ENCODE measurements at places on chromosomes 4 and X.

DNA sequence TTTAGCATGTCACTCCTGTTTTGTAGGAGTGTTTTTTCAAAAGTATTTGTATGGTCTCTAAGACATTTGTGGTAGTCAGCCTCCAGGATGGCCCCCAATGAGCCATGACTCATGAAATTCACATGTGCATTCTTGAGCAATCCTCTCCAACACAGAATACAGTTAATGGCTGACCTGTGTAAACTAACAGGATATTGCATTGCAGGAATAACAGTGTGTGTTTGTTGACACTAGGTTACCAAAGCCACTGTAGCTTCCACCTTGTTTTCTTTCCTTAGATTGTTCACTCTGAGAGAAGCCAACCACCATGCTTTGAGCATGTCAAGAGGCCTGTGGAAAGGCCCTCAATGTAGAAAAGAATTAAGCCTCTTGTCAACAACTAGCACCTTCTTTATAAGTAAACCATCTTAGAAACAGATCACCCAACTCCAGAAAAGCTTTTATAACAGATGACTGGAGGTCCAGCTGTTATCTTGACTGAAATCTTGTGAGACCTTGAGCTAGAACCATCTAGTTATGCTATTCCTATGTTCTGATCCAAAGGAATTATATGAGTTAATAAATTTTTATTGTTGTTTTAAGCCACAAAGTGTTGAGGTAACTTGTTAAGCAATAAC lies 28.5 kb downstream of the TBCK start:
- no peak for DNase-seq

GRCh38 chr4:47536966-47537365 lies 51.9 kb downstream of the ATP10D start:
- DNase-seq = no peak

DNA sequence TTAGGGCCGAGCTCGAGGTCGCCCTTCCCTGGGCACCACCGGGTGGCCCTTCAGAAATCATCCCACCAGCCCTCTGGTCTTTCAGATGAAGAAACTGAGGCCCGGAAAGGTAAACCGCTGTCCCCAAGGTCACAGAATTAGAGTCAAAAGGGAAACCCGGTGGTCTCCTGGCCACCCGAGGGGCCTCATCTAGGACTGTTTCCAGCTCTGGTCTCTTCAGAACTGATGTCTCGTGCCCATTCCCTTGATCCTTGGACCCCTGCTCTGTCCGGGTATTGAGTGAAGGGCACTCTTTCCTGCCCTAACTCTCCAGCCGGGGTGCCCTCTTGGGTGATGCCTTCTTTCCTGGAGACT lies 841 bp downstream of the HTRA3 start:
- no peak for DNase-seq

DNA sequence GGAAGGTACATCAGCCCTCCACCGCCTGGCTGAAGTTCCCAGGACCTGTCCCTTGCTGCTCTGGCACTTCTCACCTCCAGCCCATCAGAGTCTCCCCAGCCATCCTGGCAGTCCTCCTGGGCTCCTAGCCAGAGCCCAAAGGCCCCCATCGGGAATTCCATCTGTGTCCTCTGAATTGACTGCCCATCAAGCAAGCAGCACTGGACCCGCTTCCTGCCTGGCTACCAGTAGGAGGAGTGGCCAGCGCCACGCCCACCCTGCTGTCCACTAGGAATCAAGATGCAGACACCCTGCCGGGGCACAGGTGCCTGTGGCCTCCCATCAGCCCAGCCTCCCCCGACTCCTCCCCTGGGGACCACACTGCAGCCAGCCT lies 47.2 kb downstream of the C4orf50 start:
- no peak for DNase-seq

DNA sequence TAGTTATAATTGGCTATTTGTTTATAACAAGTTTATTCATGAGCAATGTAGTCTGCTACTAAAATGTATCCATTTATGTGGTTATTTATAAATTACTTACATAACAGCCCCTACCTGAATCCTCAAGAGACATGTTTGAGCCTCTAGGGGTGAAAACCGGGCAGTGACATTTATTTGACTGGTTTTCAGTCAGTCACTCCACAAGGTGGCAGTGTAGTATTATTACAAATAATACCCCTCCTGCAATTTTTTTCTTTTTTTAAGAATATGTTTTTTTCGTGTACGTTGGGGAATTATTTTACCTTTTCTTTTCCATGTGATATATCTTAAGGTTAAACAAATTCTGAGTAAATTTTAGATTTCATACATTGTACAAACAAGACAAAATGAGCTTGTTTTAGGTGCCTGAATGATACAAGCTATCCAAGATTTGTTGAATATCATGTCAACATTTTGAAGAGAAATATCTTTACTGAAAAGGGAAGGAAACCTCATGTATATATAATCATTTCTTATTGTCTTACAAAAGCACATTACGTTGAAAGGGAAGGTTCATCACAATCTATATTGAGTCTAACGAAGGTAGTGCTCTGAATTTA lies 598.7 kb upstream of the TECRL start:
- peak; percentile 47 for DNase-seq

GRCh38 chr4:167883266-167883665 lies 209.1 kb upstream of the ANXA10 start:
- DNase-seq = no peak

GRCh38 chrX:36364262-36364661 lies 444.7 kb downstream of the CFAP47 start:
- DNase-seq = no peak

DNA sequence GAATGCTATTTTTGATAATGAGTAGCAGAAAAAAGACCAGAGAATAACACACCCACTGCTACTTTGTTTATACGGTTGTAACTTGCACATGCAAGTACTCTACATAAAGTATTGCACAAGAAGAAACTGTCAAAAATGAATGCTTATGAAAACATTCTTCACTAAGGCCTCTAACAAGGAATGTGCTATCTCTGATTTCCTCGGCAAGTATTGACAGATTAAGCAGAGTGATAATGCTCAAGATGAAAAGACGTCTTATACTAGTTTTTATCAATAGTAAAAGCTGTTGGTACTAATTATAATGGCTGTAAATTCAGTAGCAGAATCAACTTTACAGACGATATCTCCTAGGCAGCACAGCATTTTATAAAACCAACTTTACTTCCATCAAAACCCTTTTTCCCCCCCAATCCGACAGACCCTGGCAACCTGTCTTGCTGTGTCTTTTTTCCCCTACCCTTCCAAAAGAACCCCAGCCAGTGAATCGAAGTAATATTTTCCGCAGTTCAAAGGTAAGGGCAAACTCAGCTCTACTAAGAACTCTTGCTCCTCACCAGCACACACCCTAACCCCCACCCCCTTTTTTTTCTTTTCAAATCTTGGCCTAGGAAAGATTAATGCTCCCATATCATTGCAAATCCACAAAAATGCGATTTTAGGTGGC lies 1.5 kb downstream of the FRYL start:
- peak; percentile 55 for DNase-seq

DNA sequence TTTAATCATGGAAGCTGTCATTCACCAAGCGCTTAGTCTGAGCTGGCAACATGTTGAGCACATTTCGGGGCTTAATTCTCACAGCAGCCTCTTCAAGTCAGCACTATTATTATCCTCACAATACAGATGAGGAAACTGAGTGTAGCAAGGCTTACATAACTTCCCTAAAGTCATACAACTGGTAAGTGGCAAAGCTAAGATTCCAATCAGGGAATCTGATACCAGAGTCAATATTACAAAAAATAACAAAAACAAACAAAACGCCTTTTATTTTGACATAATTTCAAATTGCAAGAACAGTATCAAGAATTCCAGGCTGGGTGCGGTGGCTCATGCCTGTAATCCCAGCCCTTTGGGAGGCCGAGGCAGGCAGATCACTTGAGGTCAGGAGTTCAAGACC lies 120.4 kb upstream of the DUSP21 start:
- DNase-seq = no peak

DNA sequence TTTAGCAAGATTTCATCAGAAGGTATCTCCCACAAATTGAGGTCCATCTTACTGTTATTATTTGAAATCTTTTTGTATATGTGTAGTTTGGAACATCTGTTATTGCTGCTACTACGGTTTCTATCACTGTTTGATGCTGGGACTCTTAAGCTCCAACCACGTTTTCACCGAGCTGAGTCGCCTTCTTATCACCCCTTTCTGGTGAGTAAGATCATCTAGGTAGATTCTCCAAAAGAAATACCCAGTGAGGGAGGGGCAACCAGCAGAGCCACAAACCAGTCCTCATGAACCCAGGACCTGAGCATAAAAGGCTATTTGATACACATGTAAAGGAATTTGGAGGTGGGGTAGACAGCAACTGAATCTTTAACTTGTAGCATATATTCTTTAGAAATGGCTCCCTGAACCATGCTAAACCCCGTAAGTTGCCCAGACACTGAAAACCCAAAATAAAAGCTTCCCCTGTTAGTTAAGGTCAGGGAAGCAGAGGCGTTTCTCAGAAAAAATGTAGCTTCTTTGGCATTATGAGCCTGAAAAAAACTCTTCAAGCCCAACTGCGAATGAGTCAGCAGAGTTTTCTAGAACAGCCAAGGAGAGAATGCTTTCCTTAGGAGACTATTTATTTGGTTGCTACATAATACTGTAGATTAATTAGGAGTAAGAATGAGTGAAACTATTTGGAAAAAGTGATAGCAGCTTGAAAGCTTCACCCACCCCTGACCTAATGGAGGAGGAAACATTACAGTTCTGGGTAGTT lies 53.8 kb upstream of the ATXN3L start:
- DNase-seq = no peak

DNA sequence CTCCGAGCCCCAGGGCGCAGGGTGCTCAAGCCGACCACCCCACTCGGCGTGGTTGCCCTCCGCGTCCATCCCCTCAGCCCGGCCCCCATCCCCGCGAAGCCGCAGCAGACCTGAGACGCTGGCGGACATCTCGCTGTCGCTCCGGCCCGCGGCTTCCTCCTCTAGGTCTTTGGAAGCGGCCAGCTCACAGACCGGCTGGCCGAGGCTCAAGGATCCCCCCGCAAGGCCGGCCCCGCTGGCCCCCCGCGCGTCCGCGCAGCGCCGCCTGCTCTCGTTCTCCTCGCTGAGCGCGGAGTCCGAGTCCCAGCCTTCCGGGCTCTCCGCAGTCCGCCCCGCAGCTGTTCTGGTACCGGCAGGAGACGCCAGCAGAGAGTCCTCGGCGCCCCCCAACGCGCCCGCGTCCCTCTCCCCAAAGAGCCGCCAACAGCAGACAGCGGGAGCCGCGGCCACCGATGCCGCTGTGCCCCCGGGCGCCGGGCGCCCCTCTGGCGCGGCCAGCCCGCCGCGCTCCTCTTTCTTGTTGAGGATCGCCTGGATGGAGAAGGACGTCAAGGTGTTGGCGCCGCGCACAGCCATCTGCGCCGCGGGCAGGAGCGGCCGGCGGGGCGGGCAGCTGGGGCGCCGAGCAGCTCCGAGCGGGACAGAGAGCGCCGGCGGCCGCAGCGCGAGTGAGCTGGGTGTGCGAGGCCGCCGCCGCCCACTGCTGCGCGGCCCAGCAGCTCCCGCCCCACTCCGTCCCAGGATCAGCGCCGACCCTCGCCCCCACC lies at the start of gene NKX3-2:
TSS of gene NKX3-2 (minus strand) at position 670 of the 767 bp plus-strand sequence. CDS start at position 576, 94 bp downstream.
- no peak for DNase-seq

GRCh38 chrX:15619053-15619755 lies 18.4 kb upstream of the ACE2 start:
- no peak for DNase-seq

DNA sequence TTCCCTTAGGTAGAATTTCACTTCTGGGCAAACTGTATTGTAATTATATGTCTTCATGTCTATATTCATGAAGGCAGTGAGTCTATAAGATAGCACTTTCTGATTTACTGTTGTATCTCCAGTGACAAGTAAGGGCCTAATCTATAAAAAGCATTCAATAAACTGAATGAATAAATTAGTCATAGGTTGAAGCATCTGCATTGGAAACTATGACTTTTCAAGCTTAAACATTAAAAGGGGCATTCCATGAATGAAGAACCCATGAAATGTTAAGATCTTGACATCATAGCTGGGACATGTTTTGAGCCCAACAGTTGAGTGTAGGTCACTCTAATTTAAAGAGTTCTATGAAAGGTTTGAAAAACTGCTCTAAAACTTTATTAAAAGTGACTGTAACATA lies 159.3 kb upstream of the LCORL start:
- no peak for DNase-seq

- DNase-seq = no peak
These were observed 26.8 kb upstream of the PPP2R2C start for GRCh38 chr4:6499238-6499600.

GRCh38 chrX:154724993-154725756 lies 25.7 kb downstream of the GAB3 start:
- no peak for DNase-seq

GRCh38 chrX:50428174-50428573 lies 42.5 kb downstream of the DGKK start:
- no peak for DNase-seq

DNA sequence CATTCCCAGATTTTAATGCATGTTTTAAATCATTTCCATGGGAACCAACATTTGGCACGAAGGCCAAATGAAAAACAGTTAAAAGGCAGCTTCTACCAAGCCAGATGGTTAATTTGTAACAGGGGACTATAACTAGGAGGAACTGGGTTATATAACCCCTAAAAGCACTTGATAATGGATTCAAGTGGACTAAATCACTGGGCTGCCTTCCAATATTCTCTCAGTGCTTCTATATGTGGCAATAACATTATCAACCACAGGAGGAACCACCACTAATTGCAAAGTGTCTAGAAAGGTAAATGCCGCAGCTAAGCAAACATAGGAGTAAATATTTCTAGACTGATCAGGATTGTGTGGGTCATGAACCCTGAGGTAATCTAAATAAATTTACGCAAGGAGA lies 391.5 kb downstream of the UBE2NL start:
- no peak for DNase-seq

GRCh38 chrX:132393992-132394391 lies 94.8 kb downstream of the MBNL3 start:
- DNase-seq = no peak

GRCh38 chrX:150370589-150371312 lies 7.6 kb downstream of the MAMLD1 start:
- DNase-seq = no peak

DNA sequence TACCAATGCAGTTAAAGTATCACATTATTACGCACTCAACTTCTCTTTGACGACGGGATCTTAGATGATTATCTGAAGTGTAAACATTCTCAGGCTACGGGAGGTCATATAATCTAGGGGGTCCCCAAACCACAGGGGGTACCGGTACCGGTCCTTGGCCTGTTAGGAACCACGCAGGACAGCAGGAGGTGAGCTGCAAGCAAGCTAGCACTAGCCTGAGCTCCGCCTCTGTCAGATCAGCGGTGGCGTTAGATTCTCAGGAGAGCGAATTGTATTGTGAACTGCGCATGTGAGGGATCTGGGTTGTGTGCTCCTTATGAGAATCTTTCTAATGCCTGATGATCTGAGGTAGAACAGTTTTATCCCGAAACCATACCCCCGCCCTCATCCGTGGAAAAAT lies 20.6 kb upstream of the PRR27 start:
- no peak for DNase-seq

GRCh38 chrX:105210258-105210657 lies 10.2 kb downstream of the TEX13A start:
- DNase-seq = no peak

DNA sequence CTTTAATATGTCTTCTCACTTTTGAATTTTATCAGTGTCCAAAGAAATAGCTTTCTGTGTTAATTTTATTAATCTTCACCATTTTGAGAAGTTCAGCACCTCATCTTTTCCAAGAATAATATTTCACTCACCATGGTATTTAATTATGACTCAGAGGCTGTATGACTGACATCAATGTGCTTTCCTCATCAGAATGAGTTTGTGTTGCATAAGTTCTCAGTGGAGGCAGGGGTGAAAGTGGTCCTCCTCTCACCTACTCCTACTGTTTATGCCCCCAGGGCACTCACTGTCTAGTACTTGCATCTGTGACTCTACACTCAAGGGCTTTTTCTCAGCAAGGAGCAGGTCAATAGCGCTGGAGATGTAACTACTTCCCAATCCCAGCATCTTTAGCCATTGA lies 905.3 kb upstream of the INTU start:
- DNase-seq = no peak
